Sciatic nerve (tissue), 2 donors: ENCODE measurements at places on chromosomes 5 and 9. TPM values are rescaled to one million over a fixed set of nuclear protein-coding genes. Genes with fewer than 3 reads are reported as not detected.

The SPINK13 gene
- total RNA-seq, result not detected

DNA sequence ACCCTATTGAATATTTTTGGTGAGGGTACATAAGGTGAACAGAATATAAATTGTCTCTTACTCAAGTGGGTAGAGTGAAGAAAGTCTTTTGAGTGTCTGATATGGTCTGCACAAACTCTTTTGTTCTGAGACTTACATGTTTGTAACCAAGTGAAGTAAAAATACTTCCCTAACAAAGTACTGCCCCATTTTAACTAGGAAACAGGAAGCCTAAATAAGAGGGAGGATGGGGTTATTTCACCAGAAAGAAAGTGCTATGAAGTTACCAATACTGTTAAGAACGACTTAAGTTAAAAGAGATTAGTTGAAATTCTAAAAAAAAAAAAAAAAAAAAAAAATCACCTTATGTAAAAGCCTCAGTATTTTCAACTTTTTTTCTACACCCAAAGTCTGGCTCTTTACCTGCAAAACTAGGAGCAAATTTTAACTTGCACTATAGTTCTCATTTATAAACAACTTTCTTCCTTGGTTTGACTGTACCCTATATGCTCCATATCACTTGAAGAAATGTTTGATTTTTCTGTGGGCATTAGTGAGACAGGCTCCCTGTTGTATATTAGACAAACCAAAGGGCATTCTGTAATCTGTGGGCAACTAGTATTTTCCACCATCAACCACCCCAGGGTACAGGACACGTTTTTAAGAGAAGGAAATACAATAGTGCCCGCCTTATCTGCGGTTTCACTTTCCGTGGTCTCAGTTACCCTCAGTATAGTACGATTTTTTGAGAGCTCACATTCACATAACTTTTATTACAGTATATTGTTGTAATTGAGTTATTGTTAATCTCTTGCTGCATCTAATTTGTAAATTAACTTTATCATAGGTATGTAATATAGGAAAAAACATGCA lies 127.7 kb downstream of the NR3C1 start:
- no peak for DNase-seq

- DNase-seq, result no peak
Measured at GRCh38 chr9:93413530-93413929, 38.0 kb upstream of the FAM120A start.

GRCh38 chr5:111228520-111229220 lies 4.5 kb downstream of the CAMK4 start:
- no peak for DNase-seq
